HuH-7.5 (cell line): ENCODE measurements at places on chromosomes 12 and 14.

GRCh38 chr14:23398348-23398747 lies 9.7 kb downstream of the MYH6 start:
- DNase-seq: no peak

DNA sequence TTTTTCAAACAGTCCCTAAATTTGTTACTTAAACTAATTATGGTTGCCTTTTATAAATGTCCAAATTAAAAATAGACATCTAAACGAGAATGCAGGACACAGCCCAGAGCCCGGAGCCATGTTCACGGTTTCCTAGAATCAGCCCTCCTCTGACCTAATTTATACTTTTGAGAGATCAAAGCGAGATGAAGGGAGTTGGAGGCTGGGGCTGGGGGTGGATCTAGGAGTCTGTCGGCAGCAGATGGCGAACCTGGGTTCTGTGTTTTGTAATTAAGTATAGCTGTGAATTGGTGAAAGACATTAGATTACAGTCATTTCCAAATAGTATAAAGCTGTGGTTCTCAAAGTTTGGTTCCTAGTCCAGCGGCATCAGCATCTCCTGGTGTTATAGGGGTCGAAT lies 210.1 kb downstream of the SLC41A2 start:
- no peak for DNase-seq

DNA sequence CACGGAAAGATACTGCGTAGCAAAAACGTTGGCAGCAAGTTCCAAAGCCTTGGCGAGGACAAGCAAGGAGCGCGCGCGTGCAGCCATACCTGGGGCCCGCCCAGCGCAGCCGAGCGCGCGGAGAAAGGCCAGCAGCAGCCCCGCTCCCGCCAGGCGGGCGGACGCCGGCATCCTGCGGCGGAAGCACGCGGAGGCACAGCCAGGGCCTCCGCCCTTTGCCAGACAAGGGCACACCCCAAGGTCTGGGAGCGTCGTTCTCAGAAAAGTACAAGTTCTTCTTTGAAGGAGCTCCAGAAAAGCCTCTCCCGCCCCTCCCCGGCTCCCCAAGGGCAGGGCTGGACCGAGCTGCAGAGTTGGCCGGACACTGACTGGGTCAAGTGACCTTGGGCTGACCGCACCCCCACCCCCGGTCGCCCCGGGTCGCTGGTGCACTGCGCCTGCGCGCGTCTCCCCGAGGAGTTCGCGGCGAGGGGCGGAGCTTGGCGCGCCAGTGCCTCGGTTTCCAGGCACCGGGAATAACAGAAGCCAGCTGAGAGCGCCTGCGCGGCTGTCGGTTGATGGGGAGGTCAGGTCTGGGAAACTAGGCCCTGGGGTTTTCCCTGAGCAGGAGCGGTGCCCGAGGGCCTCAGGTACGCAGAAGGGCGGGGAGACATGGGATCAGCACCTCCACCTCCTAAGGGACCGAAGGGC lies at the start of gene ZC2HC1C:
Gene ZC2HC1C, plus strand, starts transcription at position 521 of the 690 bp plus-strand sequence. CDS start 933 bp downstream, outside the sequence.
- DNase-seq: peak; percentile 71

DNA sequence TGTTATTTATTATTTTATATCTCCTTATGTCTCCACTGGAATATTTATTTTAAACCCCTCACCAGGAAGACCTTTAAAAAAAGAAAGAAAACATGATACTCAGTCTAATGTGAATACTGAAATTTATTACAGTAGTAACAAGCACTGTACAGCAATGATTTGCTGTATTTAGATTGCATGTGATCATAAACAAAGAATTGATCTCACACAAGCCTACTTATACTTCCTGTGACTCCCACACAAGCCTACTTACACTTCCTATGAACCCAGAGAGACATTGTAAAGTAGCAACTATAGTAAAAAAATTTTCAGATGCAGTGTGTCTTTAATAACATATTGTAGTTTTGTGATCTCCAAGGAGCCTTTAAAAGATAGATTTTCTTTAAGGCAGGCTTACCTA lies 142.7 kb upstream of the SYT1 start:
- no peak for DNase-seq

GRCh38 chr14:61174987-61175386 lies 106.2 kb downstream of the TMEM30B start:
- no peak for DNase-seq

- DNase-seq: no peak
These were observed 35.0 kb downstream of the GNPTAB start for GRCh38 chr12:101795786-101796185.

GRCh38 chr12:103801709-103802585 lies 39.1 kb downstream of the NT5DC3 start:
- DNase-seq: no peak

GRCh38 chr14:93234798-93235197 lies 27.7 kb downstream of the UBR7 start:
- no peak for DNase-seq

GRCh38 chr12:3257411-3257810 lies 180.2 kb downstream of the TSPAN9 start:
- no peak for DNase-seq

DNA sequence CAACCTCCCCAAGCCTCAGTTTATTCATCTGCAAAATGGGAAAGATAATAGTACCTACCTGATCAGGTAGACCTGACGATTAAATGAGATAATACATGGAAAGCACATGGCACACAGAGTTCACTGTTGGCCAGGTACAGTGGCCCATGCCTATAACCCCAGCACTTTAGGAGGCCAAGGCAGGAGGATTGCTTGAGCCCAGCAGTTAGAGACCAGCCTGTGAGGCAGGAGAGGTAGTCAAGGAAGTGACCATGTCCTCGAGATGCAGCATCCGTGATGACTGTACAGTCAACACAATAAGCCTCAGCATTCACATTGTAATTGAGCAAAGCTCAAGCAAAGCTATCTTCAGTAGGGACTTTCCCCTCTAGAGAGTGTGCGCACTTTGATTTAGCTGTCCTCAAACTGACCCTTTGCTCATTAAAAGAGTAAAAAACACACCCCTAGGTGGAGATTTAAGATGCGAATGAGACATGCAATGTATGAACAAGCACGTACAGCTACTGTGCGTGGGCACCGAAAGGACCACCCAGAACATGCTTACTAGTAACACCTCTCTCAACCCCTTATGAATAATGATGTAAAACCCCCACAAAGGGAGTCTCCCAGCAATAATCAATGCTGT lies 9.9 kb downstream of the ISCU start:
- no peak for DNase-seq

DNA sequence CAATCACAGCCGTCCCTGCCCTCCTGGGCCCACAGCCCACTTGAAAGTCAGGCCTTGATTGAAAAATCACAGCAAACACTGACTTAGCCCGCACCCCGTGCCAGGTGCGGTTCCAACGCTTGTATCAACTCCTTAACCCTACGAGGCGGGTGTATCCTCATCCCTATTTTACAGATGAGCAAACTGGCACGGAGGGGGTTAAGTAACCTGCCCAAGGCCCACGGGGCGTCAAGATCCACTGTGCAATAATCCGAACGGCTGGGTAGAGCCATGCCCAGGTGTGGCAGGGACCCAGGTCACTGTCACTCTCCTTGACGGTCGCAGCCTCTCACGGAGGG lies 583 bp downstream of the DNAH10 start:
- no peak for DNase-seq

DNA sequence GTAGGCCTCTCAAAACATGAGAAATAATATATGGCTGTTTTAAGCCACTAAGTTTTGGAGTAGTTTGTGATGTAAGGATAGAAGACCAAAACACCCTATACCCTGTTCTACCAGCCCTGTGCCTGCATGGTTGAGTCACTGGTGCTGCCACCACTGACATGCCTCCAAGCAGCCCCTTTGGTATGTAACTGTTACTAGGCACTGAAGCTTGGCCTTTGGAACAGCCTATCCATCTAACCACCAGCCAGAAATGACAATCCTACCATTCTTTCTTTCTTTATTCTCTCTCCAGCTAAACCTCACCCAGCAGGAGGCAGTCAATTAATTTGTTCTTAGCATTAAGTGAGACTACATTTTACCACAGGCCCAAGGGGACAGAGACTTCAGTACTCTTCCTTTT lies 240.3 kb downstream of the MSRB3 start:
- DNase-seq: no peak

DNA sequence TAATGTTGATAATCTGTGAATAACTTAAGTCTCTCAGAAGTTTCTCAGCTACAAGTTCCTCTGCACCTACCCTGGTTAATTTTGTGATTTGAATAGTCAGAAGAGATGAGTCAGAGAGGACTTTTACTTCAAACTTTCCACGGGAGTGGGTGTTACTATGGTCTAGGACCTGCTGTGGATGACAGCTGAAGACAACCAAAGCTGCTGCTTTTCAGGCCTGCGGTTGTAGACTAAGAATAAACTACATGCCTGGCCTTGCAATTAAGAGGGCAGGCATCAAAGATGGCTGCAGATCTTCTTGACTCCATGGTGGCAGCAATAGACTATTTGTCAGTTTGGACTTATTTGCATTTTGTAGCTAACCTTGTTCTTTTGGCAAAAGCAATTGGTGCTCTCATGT lies 227.1 kb upstream of the KRR1 start:
- DNase-seq: no peak

GRCh38 chr12:85820101-85820500 lies 16.1 kb downstream of the RASSF9 start:
- DNase-seq: no peak

GRCh38 chr14:68787092-68787992 lies 5.5 kb downstream of the ZFP36L1 start:
- DNase-seq: no peak

DNA sequence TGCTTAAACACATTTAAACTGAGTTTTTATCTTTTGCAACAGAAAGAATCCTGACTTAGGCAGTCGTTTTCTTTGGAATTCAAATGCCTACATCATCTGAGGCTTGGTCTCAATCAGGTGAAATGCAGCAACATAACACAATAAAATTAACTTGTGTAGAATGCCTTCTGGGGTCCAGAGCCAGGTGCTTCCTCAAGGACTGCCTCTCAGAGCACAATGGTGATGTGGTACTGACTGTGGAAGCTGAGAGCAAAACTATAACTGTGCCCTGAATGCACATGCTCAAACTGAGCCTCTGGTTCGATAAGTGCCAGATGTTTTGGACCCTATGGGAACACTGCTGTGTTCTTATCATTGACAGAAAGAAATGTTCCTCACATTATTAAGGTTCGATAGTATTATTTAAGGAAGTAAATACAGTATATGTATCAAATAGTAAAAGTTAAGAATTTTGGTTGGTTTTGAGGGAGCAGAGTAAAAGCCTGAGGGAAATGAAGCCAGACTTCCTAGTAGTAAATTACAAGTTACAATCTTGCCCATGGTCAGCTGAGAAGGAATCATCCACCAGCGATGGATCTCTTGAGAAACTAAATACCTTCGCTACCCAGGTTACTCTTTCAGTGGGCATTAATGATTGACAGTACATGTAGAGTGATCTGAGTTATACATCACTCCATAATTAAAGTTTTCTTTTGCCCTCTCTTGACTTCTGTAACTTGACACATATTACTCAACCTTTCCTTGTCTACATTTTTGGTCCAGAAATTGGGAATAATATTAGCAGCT lies 122.9 kb upstream of the ATP2B1 start:
- DNase-seq: no peak

DNA sequence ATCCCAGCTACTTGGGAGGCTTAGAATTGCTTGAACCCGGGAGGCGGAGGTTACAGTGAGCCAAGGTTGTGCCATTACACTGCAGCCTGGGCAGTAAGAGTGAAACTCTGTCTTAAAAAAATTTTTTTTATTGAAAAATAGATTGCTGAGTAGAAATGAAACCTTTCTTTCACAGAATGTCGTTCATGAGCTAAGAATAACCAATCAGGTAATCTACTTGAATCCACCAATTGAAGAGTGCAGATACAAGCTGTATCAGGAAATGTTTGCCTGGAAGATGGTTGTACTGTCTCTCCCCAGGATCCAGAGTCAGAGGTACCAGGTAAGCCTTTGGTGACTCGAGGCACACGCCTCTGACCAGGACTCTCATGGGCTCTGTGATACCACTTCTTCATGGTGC lies 27.0 kb downstream of the DYNC1H1 start:
- DNase-seq: no peak

DNA sequence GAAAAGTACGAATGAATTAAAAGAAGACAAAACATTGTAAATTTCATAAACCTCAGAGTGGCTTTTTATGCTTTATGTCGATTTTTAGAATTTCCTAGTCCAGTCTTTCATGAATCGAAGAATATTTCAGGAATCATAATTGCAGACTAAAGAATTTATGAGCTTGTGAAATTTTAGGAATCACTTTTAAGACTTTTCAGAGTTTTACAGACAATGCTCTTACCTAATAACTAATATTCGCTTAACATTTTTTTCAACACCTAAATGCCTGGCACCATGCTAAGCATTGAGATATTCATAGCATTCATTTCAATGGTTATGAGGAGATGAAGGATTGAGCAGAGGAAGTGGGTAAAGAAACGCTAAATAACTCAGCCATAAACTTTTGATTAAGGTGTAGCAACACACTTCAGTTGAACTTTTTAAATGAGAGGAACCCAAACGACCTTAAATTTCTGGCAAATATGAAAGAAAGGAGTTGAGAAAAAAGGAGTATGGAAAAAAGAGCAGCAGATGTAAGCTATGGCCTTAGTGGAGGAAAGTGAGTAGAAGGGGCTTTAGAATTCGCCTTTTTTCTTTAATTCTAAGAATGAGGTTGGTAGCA lies 739 bp upstream of the USP44 start:
- DNase-seq: no peak

DNA sequence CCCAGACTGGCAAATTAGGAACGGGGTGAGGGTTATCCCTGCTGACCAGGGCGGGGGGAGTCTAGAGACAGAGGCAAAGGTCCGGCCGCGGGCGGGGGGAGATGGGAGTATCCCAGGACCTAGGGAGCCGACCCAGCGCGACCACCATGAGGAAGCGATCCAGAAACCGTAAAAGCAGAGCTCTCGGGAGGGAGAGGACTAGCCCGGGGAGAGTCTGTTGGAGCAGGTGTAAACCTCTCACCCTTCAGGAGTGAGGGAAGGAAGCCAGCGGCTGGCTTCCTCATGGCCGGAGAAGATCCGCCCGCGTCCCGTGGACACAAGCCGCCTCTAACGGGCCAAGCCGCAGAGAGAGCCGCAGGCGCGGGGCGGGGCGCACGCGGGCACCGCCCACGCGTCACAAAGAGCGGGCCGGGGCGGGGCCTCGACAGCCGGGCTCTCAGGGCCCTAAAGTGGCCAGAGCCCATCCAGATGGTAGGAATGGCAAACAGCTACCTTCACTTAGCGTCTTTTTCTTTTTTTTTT lies at the start of gene ACRBP:
Gene ACRBP, minus strand, starts transcription at position 350 of the 522 bp plus-strand sequence. Its CDS starts 66 bp downstream, at position 284.
- no peak for DNase-seq

GRCh38 chr12:1840981-1841425 lies 20.6 kb downstream of the LRTM2 start:
- no peak for DNase-seq

DNA sequence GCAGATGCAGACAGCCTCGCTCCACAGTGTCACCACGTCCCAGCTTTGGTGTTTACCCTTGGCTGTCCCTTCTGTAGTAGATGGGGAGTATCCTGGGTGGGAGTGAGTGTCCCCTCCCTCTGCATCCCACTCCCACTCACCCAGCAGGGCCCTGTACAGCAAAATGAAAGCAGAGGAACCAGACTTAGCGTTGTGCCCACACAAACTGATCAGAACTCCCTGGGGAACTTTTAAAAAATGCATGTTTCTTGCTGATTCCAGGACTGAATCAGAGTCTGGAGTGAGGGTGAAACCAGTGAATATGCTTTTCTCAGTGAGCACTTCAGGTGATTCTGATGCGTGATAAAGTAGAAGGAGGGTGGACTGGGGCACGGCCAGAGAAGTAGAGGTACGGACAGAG lies 2.9 kb downstream of the ACVRL1 start:
- DNase-seq: no peak

- DNase-seq: no peak
These were observed 26.9 kb downstream of the TCP11L2 start for GRCh38 chr12:106329231-106329982.
